ENCODE measurements at places on chromosomes 7 and 10. TPM values are rescaled to one million over a fixed set of nuclear protein-coding genes. Genes with fewer than 3 reads are reported as not detected.

- peak; percentile 55 for DNase-seq
These were observed 33.7 kb downstream of the AP5Z1 start for GRCh38 chr7:4809091-4809591.

- DNase-seq: no peak
These were observed 109.1 kb downstream of the ARL4A start for GRCh38 chr7:12796397-12797127.

DNA sequence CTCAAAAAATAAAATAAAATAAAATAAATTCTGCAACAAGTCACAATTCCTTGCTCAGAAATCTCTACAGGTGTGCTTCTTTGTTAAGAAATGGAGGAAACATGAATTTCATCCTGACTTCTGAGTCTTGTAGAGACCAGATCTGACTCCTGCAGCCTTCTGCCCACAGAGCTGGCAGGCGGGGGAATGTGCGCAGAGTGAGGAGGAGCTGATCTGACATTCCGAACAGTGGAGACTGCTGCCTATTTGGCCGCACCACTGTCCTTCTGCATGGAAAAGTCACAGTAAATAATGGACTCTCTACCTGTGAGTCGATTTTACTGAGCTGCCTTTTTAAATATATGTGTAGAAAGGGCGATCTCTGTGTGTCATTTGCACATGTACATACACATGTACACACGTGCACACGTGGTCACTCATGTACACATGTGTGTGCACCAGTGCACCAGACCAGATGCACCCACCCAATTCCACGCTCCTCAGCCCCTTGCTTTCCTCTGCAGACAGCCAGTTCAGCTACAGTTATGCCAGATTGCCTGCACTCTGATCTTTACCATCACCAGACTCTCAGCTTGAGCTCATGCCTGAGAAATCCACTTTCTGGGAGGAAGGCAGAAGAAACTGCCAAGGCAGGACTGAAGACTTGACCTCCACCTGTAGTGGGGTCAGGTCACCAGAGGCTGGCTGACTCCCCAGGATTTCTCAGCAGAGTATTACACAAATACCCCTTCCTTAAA is 54.9 kb downstream of the IKZF1 start:
- DNase-seq: no peak

- DNase-seq: peak; percentile 12
These were observed 32.1 kb upstream of the MDFIC start for GRCh38 chr7:114889646-114890285.

- no peak for DNase-seq
These were observed 608 bp downstream of the ENTPD7 start for GRCh38 chr10:99659868-99660366.

DNA sequence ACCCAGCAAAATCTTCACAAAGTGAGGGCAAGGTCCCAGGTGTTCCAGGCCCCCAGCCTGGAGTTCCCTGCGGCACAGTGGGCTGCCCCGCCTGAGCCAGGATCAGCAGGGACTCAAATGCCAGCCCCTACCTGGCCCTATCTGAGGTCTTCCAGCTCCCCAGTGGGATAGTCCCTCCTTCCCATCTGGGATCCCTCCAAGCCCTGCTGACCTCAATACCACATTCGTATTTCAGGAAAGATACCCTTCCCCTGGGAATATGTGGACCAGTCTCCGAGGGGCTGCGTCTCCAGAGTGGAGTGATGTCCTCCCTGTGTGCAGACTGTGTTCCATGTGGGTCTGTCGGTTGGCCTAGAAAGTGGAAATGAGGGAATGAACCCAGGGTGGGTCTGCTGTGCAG is 40.9 kb downstream of the ELFN1 start:
- no peak for DNase-seq

DNA sequence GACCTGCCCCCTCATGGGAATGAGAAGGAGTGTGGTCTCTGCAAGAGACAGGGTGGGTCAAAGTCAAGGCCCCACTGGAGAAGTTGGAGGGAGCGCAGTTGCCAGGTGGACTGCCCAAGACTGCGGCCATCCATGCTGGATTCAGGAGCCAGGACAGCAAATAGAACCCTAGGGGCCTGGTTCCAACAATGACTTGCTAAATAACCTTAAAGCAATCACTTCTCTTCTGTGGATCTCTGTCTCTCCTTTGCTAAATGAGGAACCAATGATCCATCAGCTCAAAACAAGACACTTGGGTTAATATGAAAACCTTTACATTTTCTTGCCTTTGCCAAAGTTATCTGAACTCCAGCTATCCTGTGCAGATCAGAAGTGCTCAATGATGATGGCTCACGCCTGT is 12.6 kb upstream of the YWHAG start:
- no peak for DNase-seq

DNA sequence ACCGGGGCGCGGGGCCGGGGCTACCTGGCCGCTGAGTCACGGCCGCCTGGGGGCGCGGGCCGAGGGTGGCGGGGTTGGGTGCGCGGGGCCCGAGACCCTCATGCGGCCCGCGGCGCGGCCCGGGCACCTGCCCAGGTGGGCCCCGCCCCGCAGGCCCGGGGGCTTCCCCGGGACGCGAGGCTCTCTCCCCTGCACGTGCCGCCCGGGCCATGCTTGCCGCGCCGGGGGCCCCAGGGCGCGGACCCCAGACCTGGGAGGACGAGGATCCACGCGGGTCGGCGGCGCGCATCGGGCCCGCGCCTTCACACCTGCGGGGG is 402 bp downstream of the MAFK start:
- peak; percentile 20 for DNase-seq

GRCh38 chr7:141144921-141145629 is 71.2 kb downstream of the TMEM178B start:
- DNase-seq: no peak

Gene EPDR1
- 89.8 TPM for total RNA-seq

- peak; percentile 48 for DNase-seq
These were observed 23.4 kb downstream of the CAMK2G start for GRCh38 chr10:73850863-73851461.

DNA sequence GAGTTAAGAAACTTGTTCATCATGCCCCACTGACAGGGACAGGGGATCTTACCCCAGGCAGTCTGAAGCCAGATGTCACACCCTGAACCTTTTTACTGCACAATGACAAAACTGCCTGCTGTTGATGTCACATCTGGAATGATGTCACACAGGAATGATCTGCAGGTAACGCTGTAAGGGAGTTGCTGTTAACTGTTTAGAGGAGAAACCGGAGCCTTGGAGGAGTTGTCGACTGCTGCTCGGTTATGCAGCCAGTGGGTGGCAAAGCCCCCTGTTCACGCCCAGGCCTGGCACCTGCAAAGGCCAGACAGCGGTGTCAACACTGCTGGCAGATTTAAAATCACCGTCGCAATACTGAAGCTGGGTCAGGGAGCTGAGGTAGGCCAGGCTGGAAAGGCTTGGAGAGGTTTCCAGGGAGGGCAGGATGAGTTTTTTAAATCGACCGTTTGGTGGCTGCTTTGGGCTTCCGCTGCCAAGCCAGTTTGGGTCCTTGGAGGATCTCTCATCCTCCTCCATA is 10.0 kb upstream of the SLIT1 start:
- DNase-seq: no peak

DNA sequence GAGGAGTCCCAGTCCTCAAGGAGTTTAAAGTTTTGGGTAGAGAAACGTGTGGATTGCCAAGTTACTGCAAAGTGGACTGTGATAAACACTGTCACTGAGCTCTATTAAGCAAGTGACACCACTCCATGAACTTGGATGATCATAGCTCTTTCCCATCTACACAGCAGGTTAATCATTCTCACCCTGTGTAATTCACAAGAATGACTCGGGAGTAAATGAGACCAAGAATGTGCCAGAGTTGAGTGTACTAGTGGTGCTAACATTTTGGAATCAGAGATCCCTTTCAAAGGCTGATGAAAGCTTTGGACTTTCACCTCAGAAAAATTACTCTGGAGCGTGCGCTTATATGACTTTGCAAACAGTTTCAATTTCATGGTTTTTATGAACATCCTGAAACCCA is 80.8 kb downstream of the RBM20 start:
- DNase-seq: no peak

DNA sequence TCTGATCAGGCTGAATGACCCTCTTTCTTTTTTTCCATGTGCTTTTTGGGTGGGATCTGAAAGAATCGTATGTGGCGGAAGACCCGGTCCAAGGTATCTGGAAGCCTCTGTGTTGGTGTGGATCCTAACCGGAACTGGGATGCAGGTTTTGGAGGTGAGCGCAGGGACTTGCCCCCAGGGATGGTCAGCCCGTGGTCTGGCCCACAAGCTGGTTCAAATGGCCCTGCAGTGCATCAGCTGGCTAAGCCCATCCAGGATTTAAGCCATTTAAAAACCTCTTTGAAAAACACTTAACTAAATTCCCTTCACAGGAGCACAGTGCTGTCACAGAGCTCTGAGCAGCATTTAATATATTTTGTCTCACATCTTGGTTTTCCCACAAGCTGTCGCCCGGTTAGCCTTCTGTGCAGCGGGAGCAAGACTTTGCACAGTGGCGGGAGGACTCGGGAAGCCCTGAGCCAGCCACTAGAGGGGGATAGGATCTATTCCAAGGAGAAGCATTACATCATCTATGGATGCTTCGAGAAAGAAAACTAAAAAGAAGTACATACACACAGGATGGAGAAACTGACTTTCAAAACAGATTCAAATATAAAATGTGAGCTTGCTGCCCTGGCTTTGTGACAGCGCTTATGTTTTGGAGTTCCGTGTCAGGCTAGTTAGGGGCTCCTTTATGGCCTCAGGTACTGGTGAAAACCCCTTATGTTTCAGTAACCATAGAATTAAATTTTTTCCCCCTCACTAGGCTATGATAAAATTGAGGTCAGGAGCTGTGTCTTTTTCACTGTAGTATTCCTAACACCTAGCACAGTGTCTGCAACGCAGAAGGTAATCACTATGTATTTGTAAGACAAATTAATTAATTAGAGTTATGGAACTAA is 11.3 kb downstream of the CPA2 start:
- peak; percentile 96 for DNase-seq

DNA sequence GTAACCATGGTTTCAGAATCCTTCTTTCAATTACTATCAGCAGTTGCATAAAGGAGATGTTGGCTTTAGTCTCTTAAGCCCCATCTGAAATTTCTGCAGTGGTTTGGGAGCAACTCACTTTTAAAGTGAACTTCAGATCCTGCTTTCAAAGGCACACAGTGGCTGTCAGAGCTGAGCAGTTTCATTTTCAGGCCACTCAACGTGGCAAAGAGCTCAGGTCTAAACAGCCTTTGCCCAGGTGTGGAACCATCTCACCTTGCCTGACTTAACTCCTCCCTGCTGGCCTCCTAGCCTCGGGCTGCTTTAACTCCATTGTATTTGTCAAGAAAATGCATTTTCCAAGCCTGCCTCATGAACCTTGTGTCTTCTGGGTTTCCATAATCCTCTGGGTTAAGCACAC is 197.5 kb upstream of the KMT2E start:
- no peak for DNase-seq

Gene BICC1
- total RNA-seq: 23.8 TPM

Gene PLEKHA8
- total RNA-seq: 12.0 TPM

DNA sequence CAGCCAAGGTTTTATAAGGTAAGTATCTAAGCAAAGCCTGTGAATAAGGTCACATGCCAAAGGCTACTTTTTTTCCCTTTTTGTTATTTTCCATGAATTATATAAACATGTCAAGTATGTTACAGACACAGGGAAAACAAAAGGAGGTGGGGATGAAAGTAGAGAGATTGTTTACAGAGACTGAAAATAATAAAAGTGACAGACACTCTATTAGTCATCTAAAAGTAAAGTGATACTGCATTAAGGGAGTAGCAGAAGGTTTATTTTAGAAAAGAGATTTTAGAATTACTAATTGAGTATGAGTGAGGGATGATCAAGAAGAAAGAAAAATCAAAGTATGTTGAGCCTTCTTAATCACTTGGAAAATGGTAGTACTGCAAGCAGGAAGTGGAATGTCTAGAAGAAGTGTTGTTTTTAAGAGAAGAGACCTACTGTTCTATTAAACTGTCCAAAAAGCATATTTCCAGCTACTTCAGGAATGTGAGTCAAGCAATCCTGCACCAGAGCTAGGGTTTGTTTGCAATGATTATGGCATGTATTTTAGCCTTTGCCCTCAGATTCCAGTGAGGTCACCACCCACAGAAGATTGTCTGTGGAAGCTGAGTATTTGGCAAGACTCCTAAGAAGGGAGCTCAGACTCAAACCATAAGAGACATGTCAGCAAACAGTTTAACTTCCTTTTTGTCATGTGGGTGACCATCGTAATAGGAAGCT is 177.9 kb upstream of the PLXDC2 start:
- peak; percentile 80 for DNase-seq

DNA sequence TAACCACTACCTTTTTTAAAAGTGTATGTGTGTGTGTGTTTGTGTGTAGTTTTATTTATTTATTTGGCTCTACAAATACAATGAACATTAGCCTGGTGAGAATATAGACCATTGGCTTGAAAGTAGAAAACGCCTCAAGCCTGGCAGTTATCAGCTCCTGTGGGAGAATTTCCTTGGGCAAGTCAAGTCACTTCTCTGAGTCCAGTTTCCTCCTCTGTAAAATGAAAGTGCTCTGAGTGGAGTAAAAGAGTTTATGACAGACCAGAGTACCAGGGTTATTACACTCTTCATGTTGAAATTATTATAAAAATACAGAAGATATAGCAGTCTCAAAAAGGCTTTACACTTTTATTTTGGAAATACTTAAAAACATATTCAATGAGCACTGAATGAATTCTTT is 10.1 kb upstream of the RHOBTB1 start:
- DNase-seq: no peak

Gene VSIR
- 23.5 TPM for total RNA-seq

GRCh38 chr10:95525033-95525418 is 36.1 kb downstream of the SORBS1 start:
- DNase-seq: no peak

DNA sequence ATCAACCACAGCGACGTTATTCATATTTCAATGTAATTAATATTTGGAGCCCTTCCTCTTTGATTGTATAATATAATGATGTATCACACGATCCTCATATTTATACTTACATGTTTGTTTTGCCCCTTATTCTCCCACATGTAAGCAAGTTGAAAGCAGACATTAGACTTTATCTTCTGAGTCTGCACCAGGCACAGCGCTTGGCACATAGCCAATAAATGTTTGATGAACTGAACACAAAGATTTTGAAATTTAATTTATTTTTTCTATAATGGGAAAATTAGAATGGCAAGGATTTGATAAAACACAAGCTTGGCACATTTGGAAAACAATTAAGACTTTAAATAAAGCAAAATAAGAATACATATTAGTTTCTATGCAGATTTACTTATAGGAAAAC is 31.6 kb downstream of the ZFAND4 start:
- no peak for DNase-seq

DNA sequence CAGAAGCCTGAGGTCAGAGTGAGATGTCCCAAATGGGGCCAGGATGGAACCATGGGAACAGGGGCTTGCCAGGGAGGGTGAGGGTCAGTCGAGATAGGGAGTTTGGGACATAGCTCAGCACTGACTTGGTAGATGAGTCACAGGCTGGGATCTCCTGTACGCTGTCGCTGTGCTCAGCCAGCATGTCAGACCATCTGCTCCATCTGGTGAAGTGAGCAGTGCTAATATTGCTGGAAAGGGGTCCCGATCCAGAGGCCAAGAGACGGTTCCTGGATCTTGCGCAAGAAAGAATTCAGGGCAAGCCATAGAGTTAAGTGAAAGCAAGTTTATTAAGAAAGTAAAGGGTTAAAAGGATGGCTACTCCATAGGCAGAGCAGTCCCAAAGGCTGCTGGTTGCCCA is 505.6 kb downstream of the GALNT17 start:
- DNase-seq: peak; percentile 37

Gene GFRA1
- total RNA-seq: 41.5 TPM

Gene GHITM
- total RNA-seq: 109 TPM

GRCh38 chr10:52451817-52452216 is 137.7 kb downstream of the DKK1 start:
- no peak for DNase-seq

GRCh38 chr7:44727158-44727936 is 21.3 kb upstream of the ZMIZ2 start:
- DNase-seq: no peak

GRCh38 chr7:35993676-35994606 is 159.1 kb upstream of the EEPD1 start:
- peak; percentile 50 for DNase-seq
